Spinal cord (tissue), 10 donors: ENCODE measurements at places on chromosomes 7 and 10.

DNA sequence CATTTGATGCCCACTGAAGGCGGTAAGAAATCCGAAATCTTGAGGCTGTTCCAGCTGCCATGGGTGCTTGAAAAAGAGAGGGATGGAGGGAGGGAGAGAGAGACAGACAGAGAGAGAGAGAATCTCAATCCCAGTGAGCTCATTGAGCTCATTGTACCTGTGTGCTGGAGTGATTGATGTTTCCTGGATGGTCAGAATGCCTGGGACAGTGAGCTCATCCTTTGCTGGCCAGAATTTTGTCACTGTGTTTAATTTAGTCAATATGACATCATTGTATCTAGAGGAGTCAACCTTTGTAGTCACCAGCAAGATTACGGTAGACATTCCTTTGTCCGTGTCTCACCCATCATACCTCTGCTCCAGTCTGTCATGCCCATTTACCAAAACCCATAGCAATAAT lies 625.4 kb upstream of the POM121L12 start:
- DNase-seq: no peak

- DNase-seq: no peak
These were observed 12.2 kb upstream of the CAV1 start for GRCh38 chr7:116512520-116513188.

GRCh38 chr7:2941216-2941859 lies 97.2 kb upstream of the GNA12 start:
- no peak for DNase-seq

- DNase-seq: no peak
These were observed 122.2 kb downstream of the CUBN start for GRCh38 chr10:17007418-17007770.

DNA sequence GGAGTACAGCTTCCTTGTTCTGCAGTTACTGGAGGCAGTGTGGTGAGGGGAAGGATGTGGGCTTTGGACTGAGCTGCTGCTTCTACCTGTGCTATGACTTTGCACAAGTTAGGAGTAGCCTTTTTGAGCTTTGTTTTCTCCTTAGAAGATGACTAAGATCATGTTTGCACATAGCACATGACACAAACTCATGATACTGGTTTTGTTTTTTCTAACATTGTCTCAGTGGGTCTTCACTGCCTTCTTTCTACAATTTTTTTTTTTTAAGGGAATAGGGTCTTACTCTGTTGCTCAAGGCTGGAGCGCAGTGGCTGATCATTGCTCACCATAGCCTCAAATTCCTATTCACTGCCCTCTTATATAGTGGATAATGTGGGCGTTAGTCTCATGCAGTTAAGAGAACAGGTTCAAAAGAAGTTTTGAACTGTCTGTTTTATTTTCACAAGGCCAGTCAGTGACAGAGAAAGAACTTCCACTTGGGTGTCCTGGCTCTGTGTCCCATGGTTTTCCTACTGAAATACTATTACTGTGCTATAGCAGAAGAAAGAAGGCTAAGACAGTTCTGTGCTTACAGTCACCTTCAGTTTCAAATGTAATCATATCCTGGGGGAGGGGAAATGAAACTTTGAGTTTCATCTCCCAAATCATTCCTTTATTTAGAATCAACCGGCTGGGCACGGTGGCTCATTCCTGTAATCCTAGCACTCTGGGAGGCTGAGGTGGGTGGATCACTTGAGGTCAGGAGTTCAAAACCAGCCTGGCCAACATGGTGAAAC lies 72.0 kb downstream of the KAT6B start:
- DNase-seq: no peak

GRCh38 chr10:35339942-35340341 lies 3.6 kb downstream of the CCNY start:
- no peak for DNase-seq

DNA sequence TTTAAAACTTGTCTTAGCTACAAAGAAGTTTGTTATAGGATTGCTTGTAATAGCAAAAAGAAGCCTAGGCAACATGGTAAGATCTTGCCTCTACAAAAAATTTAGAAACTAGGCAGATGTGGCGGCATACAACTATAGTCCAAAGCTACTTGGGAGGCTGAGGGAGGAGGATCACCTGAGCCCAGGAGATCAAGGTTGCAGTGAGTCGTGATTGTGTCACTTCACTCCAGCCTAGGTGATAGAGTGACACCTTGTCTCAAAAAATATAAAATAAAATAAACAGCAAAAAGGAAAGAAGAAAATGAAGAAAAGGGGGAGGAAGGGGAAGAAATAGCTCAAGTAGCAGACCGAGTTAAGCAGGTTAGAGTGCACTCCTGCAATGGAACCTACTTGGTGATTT lies 47.0 kb upstream of the MPP7 start:
- no peak for DNase-seq

- peak; percentile 75 for DNase-seq
These were observed 1014.7 kb downstream of the NRG3 start for GRCh38 chr10:82889728-82890127.

DNA sequence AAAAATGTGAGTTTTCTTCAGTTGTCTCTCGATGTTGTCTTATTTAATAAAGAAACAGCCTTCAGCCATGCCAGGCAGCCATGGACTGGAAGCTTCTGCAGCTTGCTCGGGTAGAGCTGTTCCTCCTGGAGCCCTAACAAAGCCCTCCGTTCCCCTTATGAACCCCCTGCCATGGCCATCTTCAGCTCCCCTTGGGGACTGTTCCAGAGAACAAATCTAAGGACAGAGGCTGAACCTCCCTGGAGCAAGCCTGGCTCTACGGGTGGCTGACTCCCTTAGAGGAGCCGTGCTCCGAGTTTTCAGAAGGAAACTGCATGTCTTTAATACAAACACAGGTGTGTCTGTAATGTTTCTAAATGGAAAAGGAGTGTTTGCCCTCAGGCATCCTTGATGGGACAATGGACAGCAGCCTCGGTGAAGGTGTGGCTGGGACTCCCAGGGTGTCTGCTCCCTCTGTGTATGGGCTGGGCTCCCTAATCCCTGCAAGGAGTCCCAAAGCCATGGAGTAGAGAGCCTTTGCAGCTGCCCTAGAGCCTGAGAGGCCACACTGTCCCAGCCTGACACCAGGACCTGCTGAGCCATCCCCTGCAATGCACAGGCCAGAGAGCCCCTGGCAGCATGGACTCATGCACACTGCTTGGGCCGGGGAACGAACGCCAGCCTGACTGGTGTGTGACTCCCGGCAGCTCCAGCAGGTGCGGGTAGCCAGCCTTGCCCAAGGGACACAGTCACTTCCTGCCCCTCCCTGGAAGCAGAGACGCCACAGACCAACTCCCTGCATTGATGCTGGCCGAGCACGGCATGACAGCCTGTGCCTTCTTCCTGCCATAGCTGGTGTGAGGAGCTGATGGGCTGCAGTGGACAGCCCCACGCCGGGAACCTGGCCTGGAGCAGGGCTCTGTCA lies 381.8 kb downstream of the TCERG1L start:
- no peak for DNase-seq

- no peak for DNase-seq
These were observed 112.0 kb downstream of the TRRAP start for GRCh38 chr7:98990356-98990755.

GRCh38 chr7:47944536-47945260 lies 3.6 kb downstream of the PKD1L1 start:
- DNase-seq: no peak

DNA sequence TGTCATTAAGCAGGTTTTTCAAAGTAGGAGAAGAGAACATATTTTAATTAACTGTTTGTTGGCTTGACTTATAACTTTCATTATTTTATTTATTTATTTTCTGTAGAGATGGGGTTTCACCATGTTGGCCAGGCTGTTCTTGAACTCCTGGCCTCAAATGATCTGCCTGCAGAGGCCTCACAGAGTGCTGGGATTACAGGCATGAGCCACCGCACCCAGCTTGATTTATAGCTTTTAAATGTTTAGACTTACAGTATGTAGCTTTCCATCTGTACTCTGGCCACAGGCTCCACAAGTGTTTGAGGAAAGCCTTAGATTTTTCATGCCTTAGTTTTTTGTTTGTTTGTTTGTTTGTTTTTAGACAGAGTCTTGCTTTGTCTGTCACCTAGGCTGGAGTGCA lies 72.7 kb upstream of the IFRD1 start:
- no peak for DNase-seq

GRCh38 chr10:78229950-78230675 lies 196.4 kb downstream of the RPS24 start:
- DNase-seq: no peak

- DNase-seq: no peak
These were observed 74.6 kb upstream of the CC2D2B start for GRCh38 chr10:95833042-95833610.

DNA sequence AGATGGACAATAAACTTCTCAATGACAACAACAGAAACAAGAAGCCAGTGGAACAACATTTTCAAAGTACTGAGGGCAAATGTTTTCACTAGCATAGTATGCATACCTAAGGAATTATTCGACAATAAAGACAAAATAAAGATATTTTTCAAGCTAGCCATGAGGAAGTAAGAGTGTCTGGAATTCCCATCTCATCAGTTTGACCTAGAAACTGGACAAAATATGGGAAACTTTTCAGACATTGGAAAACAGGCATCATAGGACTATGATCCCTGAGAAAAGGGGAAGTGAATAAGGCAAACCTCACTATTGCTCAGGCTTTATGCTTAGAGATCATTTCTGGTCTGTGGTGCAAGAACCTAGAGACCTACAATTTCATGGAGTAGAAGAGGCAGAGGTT lies 86.3 kb downstream of the OAT start:
- DNase-seq: no peak

DNA sequence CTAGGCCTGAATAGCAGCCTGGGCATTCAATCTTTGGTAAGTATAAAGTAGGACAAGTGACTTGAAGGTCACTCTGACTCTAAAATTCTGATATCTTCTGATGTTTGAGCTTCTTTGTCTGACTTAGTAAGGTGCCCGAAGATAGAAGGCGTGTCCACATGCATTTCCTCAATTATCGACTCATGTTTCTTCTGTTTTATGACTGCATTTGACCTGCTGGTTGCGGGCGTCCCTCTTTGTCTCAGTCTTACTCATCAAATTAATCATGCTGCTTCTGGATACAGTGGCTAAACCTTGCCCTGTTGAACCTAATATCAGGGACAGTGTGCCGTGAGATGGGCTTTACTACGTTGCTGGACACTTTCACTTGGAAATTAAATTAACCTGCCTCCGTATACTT lies 534.1 kb downstream of the SDK1 start:
- DNase-seq: no peak

GRCh38 chr10:8543361-8544056 lies 489.0 kb downstream of the GATA3 start:
- DNase-seq: no peak

- DNase-seq: no peak
These were observed 28.3 kb downstream of the CRCP start for GRCh38 chr7:66142996-66143395.

- DNase-seq: no peak
These were observed 110.6 kb downstream of the ACTR3B start for GRCh38 chr7:152870106-152870693.

DNA sequence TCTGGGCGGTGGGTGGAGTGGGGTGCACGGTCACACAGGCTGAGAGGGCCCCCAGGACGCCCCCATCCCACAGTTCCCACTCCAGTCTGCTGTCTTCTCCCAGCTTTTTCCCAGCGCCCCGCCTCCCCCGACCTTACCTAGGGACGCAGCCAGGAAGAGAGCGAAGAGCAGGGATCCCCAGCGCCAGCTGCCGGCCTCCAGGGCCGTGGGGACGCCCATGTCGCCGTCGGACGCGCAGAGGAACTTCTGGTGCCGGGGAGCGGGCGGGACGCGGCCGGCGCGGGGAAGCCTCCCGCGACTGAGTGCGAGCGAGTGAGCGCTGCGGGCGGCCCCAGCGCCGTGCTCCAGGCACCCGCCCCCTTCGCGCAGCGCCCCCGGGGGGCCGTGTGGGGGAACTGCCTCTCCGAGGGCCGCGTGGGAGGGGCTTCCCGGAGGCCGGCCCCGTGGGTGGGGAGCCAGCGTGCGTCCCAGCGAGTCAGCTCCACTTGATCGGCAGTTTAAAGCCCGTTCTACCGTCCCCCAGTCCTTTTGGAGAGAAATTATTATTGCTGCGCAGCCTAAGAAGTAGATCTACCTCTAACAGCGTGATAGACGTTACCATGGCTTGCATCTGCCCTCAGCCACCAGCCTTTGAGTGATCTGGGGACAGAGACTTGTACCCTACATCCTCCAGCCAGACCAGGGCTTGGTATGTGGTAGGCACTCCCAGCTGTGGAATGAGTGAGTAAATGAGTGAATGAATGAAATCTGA lies at the start of gene VSIR:
TSS of gene VSIR (minus strand) at position 300 of the 751 bp plus-strand sequence. CDS start at position 219, 81 bp downstream.
- peak; percentile 56 for DNase-seq

- no peak for DNase-seq
These were observed 221.0 kb downstream of the TWIST1 start for GRCh38 chr7:18896343-18896975.

DNA sequence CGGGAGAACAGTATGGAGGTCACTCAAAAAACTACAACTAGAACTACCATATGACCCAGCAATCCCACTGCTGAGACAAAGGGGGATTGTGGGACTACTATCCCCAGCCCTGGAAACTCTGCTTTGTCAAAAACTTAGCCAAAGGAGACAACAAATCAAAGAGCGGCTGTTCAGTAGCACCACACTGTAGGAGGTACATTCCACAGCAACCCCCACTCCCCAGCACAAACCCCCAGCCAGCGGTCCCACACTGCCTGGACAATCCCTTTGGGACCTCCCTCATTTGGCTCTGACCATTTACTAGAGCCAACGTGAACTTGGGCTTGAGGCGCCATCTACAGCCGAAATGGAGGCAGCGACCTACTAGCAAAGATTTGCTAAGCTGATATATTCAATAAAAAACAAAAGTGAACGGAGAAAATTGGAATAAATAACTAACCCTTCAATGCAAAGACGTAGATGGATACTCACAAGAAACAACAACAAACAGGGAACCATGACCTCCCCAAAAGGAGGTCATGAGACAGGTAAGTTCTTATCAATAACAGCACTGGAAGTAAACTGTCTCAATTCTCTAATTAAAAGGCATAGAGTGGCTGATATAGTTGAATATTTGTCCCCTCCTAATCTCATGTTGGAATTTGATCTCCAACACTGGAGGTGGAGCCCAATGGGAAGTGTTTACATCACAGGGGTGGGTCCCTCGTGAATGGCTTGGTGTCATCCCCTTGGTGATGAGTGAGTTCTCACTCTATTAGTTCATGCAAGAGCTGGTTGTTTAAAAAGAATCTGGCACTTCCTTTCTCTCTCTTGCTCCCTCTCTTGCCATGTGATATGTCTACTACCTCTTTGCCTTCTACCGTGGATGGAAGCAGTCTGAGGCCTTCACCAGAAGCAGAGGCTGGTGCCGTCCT lies 119.0 kb upstream of the KCNMA1 start:
- DNase-seq: peak; percentile 75

DNA sequence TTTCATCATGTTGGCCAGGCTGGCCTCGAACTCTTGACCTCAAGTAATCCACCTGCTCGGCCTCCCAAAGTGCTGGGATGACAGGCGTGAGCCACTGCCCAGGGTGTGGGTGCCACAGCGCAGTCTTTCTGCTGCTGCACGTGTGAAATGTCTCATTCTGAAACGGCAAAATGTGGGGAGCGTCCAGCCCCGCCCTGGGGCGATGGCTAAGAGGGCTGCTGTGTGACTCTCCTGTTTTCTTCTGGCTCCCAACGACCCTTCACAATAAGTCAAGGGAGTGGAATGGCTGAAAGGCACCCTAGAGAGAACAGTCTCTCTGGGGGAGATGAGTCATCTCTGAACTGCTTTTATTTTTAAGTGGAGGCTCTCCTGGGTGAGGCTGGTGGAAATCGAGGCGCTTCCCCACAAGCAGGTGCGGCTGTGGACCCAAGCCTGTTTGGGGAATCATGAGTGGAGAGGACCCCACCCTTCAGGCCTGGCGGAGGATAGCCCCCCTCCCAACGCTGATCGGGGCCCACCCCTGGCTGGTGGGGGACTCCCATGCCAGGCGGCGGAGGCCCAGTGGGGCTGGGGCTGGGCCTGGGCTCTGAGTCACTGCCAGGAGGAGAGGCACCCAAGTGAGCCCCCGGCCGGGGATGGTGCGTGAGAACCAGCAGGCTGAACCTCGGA lies 18.0 kb downstream of the ADAP1 start:
- no peak for DNase-seq
